Body of pancreas (tissue), 4 donors: ENCODE measurements at places on chromosomes 12 and 14. TPM values are rescaled to one million over a fixed set of nuclear protein-coding genes. Genes with fewer than 3 reads are reported as not detected.

DNA sequence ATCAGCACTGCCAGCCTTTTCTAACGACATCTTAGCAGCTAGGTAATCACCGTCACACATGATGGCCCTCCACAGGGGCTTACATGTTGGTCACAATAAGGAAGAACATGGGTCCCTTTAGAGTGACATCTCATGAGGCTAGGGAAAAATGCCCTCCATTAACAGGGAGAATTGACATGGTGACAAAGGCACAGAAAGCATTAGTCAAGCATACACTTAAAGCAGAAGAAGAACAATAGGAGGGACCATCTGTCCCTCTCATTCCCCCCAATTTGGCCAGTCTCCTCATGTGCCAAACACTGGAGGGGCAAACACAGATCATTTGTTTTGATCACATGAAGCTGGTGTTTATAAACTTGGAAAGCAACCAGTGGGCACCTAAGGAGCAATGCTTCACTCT is 78.0 kb downstream of the GRIP1 start:
- DNase-seq, result no peak

GRCh38 chr12:116313194-116313927 is 35.9 kb upstream of the MED13L start:
- no peak for DNase-seq

DNA sequence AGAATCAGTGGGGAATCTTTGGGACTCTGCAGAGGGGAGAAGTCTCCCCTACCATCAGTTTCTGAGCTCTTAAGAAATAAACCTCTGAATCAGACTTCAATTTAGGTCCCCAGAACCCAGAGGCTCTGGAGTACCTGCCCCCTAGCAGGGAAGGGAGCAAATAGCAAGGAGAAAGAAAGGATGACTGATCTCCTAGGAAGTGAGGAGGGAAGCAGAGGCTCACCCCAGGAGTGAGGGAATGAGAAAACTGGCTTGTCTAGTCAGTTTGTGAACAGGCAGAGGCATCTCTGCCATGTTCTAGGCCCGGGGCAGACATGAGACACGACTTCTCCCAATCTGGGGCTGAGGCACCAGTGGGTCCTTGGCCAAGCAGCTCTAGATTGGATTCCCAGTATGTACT is 24.3 kb upstream of the SMUG1 start:
- DNase-seq, result no peak

DNA sequence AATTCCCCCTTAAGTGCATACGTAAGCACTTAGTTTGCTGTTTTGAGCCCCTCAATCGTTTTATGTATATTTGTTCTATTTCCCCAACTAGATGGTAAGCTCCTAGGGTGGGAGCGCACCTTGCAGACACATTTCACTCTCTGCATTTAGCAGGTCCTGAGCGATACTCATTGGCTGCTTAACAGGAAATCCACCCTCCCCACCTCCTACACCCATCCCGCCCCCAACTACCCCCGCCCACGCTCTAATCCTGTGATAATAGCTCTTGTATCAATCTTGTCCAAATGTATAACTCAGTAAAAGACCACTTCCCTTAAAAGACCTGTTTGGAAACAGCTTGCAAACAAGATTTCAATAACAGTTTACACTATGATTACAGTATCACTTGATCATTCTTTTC is 8.1 kb downstream of the LPAR5 start:
- no peak for DNase-seq

GRCh38 chr12:68559984-68560850 is 50.5 kb upstream of the RAP1B start:
- no peak for DNase-seq

DNA sequence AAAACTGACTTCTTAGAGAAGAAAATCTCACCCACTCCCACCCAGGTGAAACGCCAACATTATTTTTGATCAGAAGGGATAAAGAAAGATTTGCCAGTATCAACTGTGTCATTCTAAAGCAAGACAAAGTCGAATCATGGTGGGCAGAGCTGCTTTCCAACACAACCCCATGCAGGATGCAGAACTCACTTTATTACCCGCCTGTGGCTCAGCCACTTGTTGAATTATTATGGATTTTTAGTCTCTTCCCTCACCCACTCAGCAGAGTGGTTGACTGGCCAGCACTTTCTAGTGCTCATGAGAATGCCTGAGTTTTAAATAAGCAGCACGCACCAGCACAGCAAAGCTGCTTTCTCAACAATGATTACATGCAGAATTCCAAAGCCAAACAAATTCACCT is 32.1 kb downstream of the CRACR2A start:
- no peak for DNase-seq

DNA sequence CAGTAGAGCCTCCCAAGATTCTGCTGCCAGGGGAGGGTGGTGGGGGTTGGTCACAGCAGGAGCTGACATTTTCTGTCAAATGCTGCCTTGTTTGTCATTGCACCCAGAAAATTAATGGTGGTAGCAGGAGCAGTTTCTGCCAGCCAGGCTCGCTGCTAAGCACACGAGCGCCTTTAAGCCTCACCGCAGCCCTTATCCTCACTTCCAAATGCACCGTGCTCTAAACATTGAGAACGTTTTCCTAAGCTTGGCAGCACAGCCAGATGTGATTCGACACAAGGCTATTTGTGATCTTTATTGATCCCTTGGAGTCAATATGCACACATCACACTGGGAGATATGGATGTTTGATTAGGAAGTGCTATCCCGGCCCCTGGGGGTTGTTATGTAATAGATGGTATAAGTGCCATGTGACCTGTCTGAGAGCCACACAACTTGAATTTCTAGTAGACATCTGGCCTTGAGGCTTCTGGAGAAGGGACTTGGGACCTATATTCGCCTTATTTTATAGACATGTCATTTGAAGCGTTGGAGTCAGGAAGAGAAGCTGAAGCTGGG is 31.6 kb upstream of the BEGAIN start:
- no peak for DNase-seq

IL22 gene
- total RNA-seq, result not detected

HIP1R gene
- total RNA-seq, result 183 TPM

GRCh38 chr12:1050059-1050707 is 59.2 kb downstream of the ERC1 start:
- no peak for DNase-seq

OR11H12 gene
- not detected for total RNA-seq
